ENCODE measurements at places on chromosomes 3 and 15.

- no peak for DNase-seq
Measured at GRCh38 chr3:11140713-11141104, 13.6 kb upstream of the HRH1 start.

GRCh38 chr15:47066392-47066791, 650.9 kb upstream of the SEMA6D start:
- no peak for DNase-seq

GRCh38 chr3:78689378-78689777, 1078.4 kb downstream of the ROBO1 start:
- no peak for DNase-seq

DNA sequence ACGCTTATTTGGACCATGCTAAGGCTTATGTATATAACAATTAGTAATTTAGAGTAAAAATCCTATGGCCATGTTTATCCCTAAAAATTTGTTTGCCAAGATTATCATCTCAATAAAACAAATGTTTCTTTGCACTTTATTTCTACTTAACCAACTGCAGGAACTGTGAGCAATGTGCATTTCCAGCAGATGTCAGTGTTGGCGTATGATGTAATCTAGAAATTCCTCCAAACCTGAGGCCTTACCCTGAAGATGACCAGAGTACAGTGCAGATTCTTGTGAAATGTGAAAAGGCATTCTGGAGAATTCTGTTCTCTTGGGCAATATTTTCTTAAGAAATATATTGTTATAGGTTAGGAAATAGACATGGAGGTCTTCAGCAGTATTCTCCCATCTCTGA, 205.9 kb downstream of the MBNL1 start:
- peak; percentile 36 for DNase-seq
